Activated T-helper 2 cell treated with anti-CD3 and anti-CD28 coated beads, Interferon-gamma antibody, Interleukin-2, Interleukin-4, amounts not matched to agents 10 μg/mL and 5 μg/mL and 100 μg/mL, durations not matched to agents 14 hours and 24 hours and 36 hours (primary cell): ENCODE measurements at places on chromosomes 1 and 21.
A peak's percentile ranks its signal among the peaks of the same experiment; 100 is the strongest.

- no peak for DNase-seq
These were observed 10.3 kb downstream of the RCC2 start for GRCh38 chr1:17429183-17429582.

GRCh38 chr1:102941366-102941947 lies 166.9 kb downstream of the COL11A1 start:
- no peak for DNase-seq

DNA sequence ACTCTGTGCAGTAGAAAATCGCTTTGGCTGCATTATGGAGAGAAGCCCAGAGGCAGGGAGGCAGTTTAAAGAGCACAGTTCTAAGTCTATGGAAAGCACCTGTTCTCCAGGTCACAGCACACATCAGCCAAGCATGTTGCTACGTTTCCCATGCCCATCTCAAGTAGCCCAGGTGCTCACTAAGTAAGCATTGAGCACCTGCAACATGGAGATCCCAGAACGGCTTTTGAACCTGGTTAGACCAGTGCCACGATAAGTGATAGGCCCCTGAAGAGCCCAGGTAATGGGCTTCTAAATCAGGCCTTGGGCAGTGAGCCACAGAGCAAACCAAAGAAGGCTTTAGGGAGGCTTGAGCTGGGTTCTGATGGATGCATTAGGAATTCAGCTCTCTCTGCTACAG lies 186.2 kb downstream of the C1orf94 start:
- DNase-seq: no peak

DNA sequence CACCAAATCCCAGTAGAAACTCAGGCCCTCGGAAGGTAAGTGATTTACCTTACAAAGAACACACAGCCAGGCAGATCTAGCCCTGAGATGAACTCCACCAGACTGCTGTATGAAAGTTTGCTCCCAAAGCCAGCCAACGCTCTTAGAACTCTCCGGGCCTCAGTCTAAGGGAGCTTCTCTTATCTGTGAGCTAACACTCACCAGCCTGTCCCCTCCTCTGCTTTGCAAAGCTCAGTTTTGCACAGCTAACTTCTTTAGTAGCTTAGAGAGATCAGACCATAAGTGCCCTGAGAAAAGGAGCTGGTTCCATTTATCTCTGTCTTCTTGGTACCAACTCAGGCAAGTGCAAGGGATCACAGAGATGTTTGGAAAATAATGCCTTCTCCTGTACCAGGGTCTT lies 195.8 kb upstream of the JUN start:
- no peak for DNase-seq

GRCh38 chr1:9128520-9129265 lies at the start of gene GPR157:
Gene GPR157, minus strand, starts transcription at chr1:9129102. Its CDS starts 75 bp downstream, at chr1:9129027.
- DNase-seq: peak; percentile 71

DNA sequence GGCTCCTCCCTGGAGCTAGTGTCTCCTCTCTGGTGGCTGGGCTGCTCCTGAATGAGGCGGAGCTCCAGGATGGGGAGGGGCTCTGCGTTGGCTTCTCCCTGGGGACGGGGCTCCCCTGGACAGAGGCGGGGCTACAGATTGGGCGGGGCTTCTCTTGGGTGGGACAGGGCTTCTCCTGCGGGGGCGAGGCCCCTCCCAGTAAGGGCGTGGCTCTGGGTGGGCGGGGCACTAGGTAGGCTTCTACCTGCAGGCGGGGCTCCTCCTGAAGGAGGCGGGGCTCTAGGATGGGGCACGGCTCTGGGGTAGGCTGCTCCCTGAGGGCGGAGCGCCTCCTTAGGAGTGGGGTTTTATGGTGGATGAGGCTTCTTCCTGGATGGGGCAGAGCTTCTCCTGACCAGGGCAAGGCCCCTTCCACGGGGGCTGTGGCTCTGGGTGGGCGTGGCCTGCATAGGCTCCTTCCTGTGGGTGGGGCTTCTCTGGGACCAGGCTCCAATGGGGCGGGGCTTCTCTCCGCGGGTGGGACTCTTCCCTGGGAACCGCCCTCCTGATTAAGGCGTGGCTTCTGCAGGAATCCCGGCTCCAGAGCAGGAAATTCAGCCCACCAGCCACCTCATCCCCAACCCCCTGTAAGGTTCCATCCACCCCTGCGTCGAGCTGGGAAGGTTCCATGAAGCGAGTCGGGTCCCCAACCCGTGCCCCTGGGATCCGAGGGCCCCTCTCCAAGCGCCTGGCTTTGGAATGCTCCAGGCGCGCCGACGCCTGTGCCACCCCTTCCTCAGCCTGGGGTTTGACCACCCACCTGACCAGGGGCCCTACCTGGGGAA lies 22.7 kb upstream of the ARF1 start:
- DNase-seq: peak; percentile 54

DNA sequence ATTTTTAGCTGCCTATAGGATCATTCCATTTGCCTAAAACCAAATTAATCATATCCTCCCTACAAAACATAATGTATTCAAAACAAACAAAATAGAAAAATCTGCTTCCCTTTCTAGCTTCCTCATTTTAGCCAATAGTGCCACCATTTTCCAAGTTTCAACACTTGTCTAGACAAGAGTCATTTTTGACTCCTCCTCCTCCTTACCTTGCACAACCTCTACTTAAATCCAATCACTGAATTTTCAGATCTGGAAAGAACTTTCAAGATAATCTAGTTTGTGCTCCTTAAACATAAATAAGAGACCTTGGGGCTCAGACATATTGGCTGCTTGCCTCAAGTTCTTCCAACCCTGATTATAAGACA lies 7.4 kb downstream of the STX6 start:
- DNase-seq: no peak

DNA sequence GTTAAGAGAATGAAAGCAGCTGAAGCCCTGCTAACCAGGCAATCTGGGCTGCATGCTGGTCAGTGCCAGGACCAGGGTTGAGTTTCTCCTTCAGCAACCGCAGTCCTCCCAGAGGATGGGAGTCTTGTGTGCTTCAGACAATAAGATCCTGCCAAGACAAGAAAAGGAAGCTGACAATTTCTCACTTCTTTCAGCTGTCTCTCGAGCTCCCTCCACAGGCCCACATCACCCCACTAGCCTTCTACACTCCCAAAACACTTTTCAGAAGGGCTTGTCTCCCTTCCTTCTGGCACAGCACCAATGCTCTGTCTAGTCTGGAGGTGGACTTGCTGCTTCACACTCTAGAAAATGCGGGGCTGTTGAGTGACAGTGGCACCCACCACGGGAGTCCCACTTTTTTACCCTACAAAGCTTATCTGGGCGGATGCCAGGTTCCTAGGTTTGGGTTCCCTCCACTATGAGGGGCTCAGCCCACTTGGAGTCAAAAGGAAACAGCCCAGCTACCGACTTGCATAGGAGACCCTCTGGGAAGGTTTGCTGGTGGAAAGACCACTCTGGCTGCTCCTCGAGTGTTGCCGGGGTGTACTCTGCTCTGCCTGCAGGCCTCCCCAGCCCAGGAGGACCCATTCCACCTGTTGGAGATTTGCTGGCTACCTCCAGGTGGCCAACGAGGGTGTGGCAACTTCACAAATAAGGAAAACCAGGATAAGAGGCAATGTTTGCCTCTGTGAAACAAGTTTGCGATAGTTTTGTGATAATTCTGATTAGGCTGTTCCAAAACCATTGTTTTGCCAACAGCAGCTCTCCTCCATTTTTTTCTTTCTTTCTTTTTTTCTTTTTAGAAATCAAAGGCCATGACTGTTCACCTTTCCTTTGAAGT lies 68.9 kb downstream of the TENT5C start:
- DNase-seq: peak; percentile 35

GRCh38 chr1:59747420-59748024 lies 67.2 kb upstream of the HOOK1 start:
- no peak for DNase-seq

- DNase-seq: no peak
These were observed 27.8 kb downstream of the UCK2 start for GRCh38 chr1:165855010-165855838.

- DNase-seq: no peak
These were observed 82.1 kb downstream of the CCDC18 start for GRCh38 chr1:93262645-93263044.

GRCh38 chr1:180933141-180933540 lies 20.4 kb downstream of the KIAA1614 start:
- DNase-seq: no peak

GRCh38 chr1:90544356-90544755 lies 172.7 kb downstream of the BARHL2 start:
- DNase-seq: no peak

DNA sequence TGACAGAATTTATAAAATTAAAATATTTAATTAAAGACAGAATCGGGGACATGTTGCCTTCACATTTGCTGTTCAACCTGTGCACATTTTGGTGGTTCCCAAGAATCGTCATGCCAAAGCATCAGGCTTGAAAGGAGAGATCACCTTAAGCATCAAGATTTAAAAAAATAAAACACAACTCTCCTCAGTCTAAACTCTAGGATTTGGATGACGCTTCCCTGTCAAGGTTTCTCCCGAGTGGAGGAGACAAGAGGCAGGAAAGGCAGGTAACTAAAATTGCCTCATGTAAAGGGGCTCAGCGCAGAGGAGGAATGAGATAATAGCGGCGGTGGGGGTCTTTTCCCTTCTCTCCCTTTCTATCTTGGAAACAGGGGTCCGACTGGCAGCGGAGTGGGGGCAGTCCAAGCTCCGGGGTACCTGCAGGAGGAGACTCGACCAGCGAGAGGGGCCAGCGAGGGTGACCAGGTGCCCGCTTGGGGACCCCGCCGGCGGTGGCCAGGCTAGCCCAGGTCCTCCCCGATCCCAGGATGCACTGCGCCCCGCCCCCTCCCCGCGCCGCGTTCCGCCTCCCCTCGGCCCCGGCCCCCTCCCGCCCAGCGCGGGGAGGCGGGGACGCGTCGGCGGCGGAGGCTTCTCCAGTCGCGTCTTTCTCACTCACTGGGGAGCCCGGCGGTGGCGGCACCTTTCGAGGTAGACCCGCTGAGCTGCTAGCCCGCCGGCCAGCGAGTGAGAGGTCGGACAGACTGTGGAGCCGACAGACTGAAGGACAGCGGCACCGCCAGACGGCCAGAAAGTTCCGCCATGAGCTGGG lies at the start of gene FNBP1L:
Gene FNBP1L (plus strand): TSS at position 638 of the 811 bp plus-strand sequence. CDS start 164 bp downstream, at position 802.
- DNase-seq: no peak

DNA sequence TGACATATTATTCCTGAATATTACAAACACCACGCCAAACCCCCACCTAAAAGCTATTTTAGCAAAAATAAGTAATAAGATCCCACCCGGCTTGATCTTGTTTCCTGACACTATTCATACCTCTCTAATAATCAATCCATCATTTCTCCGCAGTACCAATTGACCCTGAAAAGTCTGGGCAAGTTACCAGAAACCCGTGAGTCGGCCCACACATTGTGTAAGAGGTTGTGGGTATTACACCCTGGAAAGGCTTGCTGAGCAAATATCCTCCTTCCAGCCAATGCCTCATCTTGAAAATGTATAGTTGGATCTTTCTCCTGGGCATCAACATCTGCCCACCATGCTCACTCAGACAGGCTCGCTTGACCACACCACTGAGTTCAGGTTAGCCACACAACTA lies 451.0 kb downstream of the TTLL7 start:
- DNase-seq: no peak

DNA sequence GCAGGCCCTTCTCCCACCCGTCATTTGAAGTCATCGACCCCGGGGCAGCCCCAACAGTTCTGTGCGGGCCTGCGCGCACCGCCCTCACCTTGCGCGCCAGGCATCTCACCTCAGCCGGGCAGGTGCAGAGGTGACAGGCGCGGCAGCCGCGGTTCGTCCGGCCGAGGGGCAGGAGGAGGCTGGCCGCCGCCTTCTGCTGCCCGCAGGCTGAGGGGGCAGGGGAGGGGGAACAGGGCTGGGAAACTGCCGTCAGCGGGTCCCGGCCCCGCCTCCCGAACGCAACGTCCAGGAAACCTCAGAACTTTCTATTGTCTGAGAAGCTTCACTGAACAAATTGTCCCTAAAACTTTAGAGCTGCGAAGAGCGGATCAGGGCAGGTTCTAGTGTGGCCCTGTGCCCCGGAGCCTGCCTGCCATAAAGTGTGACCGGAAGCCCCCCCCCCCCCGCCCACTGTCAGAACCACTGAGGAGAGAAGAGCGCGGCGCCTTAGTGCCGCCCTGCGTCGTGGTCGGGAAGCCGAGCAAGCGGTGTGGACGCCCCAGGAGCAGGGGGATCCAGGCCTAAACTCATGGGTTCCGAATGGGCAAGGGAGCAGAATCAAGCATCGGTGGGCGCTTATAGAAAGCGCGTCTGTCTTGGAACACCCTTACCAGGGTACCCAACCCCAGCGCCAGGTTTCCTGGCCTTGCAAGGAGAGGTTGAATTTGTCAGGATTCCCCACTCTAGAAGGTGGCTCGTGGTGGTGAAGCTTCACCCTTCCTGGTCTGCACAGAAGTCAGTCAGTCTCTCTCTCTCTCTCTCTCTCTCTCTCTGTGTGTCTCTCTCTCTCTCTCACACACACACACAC lies 13.3 kb upstream of the TBX15 start:
- DNase-seq: no peak

DNA sequence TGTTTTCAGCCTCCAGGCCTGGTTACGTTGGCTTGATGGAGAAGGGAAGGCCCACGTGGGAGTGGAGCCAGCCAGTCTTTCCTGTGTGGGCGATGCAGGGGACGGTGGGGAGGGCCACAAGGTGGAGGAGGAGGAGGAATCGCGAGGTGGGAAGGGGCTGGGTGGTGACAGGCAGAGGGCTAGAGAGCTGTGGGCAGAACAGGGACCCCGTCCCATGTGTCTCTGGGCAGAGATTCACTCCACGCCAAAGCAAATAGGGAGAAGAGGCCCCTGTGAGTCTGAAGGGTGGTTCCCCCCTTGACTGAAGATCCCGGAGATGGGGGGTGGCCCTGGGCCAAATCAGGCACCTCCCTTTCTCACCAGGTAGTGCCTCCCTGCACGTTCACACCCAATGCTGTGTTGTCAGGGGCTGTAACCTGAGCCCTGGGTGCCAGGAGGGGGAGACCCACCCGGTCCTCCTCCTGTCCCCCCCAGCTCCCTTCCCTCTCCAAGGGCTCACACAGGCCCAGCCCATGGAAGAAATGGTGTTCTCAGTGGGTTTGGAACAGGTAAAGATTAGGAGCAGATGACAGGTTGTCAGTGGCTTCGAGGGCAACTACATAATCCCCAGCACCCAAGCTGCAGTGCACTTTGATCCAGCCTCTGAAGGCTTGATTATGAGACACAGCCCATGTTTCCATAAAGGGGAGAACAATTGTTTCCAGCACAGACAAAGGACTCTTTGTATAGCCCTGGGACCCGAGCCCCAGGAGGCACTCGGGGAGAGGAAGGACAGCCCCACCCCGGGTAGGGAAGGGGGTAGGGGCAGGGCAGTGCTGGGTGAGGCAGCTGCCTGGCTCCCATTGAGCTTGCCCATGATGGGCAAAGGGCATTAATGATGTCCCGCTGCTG lies 37.7 kb upstream of the GPR37L1 start:
- DNase-seq: no peak
